Aorta (tissue), 5 donors: ENCODE measurements at places on chromosomes 5 and 9. TPM values are rescaled to one million over a fixed set of nuclear protein-coding genes. Genes with fewer than 3 reads are reported as not detected.

SLC6A19 gene
- not detected for total RNA-seq

PCDHGA8 gene
- 3.0 TPM for total RNA-seq

ALG2 gene
- total RNA-seq: 24.1 TPM

TGFBI gene
- total RNA-seq: 335 TPM

CFAP90 gene
- not detected for total RNA-seq

IL5 gene
- not detected for total RNA-seq

TRAF1 gene
- total RNA-seq: 19.8 TPM

CCNJL gene
- total RNA-seq: 2.6 TPM

STPG3 gene
- total RNA-seq: not detected

MSX2 gene
- total RNA-seq: 1.3 TPM

RNF183 gene
- total RNA-seq: not detected

CRAT gene
- 42.0 TPM for total RNA-seq

ADAMTS16 gene
- 0.10 TPM for total RNA-seq

CCL21 gene
- 13.0 TPM for total RNA-seq

CMYA5 gene
- total RNA-seq: 1.0 TPM

DPM2 gene
- 26.3 TPM for total RNA-seq

IL3 gene
- not detected for total RNA-seq

PTPRD gene
- 49.2 TPM for total RNA-seq

PCDHGA12 gene
- 7.9 TPM for total RNA-seq

F12 gene
- total RNA-seq: 0.23 TPM

FBXW11 gene
- total RNA-seq: 63.1 TPM

MED27 gene
- total RNA-seq: 16.8 TPM

IL7R gene
- 8.6 TPM for total RNA-seq

PTGS1 gene
- 10.4 TPM for total RNA-seq

GRM6 gene
- total RNA-seq: not detected

STK32A gene
- 14.5 TPM for total RNA-seq

C1QTNF3 gene
- 5.6 TPM for total RNA-seq

KCNV2 gene
- total RNA-seq: not detected

CNTFR gene
- 9.9 TPM for total RNA-seq

NIM1K gene
- 0.58 TPM for total RNA-seq

PCDHGA2 gene
- total RNA-seq: 6.2 TPM

SPINK13 gene
- not detected for total RNA-seq

QSOX2 gene
- total RNA-seq: 6.8 TPM

FGF10 gene
- total RNA-seq: 10.0 TPM

CDH9 gene
- total RNA-seq: not detected

CKMT2 gene
- 29.3 TPM for total RNA-seq

GARIN3 gene
- not detected for total RNA-seq

PCDHGA3 gene
- 4.1 TPM for total RNA-seq

SGCD gene
- 31.2 TPM for total RNA-seq

PRLR gene
- 1.1 TPM for total RNA-seq

CAMK2A gene
- 0.15 TPM for total RNA-seq

FCN2 gene
- total RNA-seq: not detected

DBH gene
- total RNA-seq: not detected

SMIM32 gene
- not detected for total RNA-seq

PCDHB6 gene
- total RNA-seq: 1.9 TPM

PAPPA gene
- total RNA-seq: 16.6 TPM

CCDC152 gene
- 1.4 TPM for total RNA-seq

SHC3 gene
- total RNA-seq: 1.1 TPM

ZNF366 gene
- total RNA-seq: 5.8 TPM

SIT1 gene
- 0.65 TPM for total RNA-seq

CARTPT gene
- total RNA-seq: not detected

SMIM3 gene
- 45.3 TPM for total RNA-seq
